ENCODE measurements at places on chromosomes 1 and 21.
A peak's percentile ranks its signal among the peaks of the same experiment; 100 is the strongest.

DNA sequence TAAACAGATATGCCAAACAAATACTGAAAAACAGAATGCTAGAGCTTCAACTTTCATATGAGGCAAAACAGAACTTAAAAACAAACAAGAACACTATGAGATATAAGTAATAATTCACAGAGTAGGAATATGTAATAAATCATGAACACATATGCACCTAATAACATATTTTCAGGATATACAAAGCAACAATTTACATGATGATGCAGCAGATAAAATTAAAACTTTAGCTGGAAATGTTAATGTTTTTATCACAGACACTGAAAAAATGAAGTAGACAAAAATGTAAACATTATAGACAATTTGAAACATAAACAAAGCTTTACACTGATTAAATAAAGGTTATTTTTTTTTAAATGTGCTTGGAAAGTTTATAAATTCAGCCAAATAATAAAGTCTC is 443.1 kb upstream of the NFIA start:
- no peak for DNase-seq

- peak; percentile 8 for DNase-seq
Measured at GRCh38 chr1:210201681-210202080, 30.9 kb upstream of the SERTAD4 start.

DNA sequence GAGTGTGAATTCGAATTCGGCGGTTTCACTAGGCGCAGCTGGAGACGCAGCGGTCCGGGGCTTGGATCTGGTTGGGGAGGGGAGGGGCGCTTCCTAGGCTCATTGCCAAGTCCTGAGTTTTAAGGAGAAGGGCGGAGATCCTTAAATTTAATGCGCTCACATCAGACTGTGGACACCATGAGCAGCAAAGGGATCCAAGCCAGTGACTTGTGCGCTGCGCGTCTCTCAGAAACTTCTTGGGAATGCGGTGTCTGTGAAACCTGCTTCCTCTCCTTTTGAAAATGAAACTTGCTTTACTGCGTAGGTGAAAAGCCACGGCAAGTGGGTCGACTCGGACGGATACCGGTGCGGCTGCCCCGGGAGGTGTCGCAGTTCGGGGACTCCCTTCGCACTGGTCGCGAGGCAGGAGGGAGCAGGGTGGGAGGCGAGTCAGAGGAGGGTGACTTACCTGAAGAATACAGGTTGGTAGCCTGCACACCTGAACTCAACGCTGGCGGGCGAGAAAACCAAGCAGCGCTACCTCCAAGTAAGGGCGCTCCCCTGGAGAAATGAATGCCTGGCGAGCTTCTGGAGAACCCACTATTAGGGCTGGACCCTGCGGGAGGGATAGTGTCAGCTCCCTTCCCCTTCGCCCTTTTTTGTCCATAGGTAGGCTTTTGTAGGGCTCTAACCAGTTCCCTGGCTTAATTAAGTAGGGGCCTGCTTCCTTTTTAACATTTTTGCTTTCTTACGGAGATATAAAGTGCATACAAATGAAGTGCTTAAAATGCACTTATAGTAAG is 992 bp downstream of the TENT5C start:
- no peak for DNase-seq

GRCh38 chr1:205856433-205856832 is 6.5 kb upstream of the PM20D1 start:
- no peak for DNase-seq

- no peak for DNase-seq
Measured at GRCh38 chr1:228021355-228022030, 14.7 kb downstream of the WNT3A start.

DNA sequence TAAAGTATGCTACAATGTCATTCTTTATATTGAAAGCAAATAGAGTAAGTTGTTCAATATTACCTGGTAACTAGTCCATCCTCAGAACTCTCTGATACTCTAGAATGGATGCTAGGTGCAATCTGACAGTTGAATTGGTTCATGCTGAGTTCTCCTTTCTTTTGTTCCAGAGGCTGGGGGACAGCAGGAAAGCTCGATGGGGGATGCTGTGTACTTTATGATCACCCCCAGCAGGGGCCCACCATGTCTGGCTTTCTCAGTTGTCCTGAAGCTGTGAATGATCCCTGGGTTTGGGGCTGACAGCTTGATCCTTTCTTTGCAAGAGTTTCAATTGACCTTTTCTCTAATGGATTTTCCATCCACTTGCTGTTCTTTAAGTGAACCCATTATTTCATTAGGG is 22.5 kb downstream of the FMN2 start:
- no peak for DNase-seq

DNA sequence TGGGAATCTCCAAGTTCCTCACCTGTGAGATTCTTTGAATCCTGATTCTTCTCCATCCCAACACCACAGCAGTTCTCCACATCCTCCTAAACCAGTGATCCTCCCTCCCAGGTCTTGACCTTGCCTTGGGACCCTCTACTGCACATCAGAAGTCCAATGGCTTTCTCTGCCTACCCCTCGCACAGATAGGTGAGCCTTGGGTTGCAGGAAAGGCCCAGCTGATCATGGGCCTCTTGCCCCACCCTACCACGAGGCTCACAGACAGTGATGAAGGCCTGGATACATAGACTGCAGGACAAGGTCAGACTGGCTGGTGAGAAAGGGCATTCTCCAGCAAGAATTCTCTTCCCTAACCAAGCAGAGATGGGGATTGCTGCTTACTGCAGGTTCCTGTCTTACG is 825 bp downstream of the FABP3 start:
- no peak for DNase-seq

DNA sequence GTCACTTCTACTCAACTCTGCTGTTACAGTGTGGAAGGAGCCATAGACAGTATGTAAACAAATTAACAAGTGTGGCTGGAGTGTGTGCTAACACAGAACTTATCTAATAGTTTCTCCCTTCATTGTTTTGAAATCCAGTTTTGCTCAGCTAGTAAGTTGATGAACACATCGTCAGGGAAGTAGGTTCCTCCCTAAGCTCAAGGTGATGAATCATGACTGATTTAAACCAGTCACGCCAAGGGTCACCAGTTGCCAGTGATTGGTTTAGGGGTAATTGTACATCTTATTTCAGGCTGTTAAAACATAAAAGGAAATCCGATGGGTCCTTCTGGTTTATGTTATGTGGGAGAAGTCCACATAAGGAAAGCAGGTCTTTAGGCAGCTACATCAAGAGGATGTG is 97.0 kb upstream of the CHODL start:
- DNase-seq, result peak; percentile 60

DNA sequence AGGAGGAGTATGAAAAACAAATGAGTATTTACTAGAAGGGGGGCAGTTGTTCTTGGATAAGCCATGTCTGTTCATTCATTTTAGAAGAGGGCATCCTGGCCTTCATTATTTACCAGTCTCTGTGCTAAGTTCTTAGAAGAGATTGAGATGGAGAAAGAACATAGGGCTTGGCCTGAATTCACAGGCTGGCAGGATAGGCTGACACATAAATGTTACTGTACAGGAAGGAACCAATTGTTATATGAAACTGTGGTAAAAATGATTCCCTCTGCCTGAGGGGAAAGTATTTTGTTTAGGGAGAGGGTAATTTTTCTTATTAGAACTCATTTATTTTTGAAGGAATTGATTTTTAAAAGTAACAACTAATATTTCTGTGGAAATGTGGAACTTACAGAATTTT is 99.5 kb downstream of the MAN1A2 start:
- peak; percentile 7 for DNase-seq

DNA sequence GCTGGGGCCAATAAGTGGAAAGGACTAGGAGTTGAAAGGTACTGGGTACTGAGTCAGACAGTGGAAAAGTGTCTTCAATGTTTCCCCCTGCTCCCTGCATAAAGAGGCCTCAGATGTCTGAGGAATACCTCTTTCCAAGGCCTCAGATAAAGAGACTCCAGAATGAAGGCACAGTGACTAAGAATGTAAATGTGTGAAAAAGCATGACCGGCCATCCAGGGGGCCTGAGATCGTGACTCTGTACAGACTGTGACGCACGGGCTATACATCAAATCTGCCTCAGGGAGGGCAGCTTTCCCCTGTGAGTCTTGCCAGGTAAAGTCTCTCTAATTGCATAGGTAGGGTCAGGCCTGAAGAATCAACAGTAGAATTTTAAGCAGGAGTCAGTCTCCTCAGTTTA is 1690.5 kb downstream of the KCNT2 start:
- peak; percentile 1 for DNase-seq

DNA sequence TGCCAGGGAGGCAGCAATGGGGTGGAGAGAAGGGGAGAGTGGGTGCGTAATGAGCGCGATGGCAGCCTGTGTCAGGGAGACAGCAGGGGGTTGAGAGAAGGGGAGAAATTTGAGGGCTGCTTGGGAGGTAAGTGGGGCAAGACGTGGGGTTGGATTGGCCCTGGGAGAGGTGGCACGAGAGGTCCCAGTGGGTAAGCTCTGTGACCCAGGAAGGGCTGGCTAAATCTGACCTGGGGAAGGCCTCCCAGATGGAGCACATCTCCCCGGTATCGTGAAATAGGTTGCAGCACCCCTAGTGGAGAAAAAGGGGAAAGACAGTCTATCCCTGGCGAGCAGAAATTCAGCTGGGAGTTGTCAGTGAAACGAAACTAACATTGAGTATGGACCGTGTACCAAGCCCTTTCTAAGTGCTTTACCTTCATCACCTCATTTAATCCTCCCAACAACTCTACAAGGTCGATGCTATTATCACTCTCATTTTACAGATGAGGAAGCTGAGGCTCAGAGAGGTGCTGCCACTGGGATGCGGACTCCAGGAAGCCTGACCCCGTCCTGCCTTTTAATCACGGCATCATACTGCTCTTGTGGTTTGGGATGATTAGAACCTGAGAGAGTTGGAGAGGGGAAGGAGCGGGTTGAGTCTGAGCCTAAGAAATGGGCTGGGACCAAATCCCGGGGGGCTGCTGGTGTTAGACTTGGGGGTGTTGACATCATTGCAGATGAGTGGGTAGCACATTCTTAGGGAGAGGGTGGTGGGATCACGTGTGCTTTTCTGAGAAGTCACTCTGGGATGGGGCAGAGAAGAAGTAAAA is 56.6 kb upstream of the RPL11 start:
- DNase-seq, result peak; percentile 76

GRCh38 chr1:21885236-21886037 is 51.7 kb downstream of the HSPG2 start:
- no peak for DNase-seq

DNA sequence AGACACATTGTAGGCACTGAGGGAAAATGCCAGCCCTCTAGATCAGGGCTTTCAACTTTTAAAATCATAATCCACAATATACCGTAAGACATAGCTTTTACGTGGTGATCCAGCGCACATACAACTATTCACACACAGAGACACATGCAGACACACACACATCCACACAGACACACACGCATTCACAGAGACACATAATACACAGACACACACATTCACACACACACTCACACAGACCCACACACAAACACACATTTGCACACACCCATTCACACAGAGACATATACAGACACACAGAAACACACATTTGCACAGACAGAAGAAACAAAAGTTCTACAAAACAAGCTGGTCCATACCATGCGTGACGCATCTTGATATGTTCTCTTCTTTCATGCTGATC is 244.5 kb downstream of the RHOU start:
- DNase-seq, result no peak

- no peak for DNase-seq
Measured at GRCh38 chr1:223712850-223713474, 623 bp downstream of the CAPN2 start.

- DNase-seq, result no peak
Measured at GRCh38 chr1:247146671-247147070, 25.1 kb downstream of the ZNF124 start.

- DNase-seq, result peak; percentile 27
Measured at GRCh38 chr1:151984313-151984956, 9.2 kb downstream of the S100A10 start.

Measured in HT1080 (cell line).